ENCODE measurements at places on chromosomes 16 and 17.
A peak's percentile ranks its signal among the peaks of the same experiment; 100 is the strongest.

DNA sequence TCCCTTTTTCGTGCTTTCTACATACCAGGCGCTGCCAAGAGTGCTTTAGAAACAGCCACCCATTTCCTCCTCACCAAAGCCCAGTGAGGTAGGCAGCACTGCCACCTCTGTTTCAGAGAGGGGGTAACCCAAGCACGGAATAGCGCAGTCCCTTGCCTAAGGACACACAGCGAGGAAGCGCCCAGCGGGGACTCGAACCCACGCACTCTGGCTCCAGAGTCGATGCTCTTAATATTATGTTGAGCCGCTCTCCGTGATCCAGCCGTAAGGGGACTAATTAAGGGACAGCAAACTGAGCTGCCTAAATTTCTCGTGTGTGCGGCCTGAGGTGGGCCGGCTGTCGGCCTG, 497 bp downstream of the CES1 start:
- DNase-seq: no peak

DNA sequence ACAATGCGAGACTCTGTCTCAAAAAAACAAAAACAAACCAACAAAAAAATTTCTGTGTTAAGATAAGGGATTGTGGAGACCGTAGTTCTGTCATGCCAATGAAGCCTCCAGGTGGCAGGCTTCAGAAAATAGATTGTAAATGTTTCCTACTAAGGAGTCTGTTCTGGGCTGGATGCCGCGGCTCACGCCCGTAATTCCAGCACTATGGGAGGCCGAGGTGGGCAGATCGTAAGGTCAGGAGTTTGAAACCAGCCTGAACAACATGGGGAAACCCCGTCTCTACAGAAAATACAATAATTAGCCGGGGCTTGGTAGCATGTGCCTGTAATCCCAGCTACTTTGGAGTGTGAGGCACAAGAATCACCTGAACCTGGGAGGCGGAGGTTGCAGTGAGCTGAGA, 4.4 kb upstream of the SNX29 start:
- DNase-seq: no peak

- no peak for DNase-seq
Measured at GRCh38 chr16:4046221-4046620, 70.0 kb downstream of the ADCY9 start.

GRCh38 chr17:68572138-68572842, 28.9 kb downstream of the FAM20A start:
- DNase-seq: no peak

GRCh38 chr16:6279286-6279685, 1053.4 kb upstream of the RBFOX1 start:
- DNase-seq: no peak

- no peak for DNase-seq
Measured at GRCh38 chr16:50309527-50310307, 43.4 kb downstream of the ADCY7 start.

DNA sequence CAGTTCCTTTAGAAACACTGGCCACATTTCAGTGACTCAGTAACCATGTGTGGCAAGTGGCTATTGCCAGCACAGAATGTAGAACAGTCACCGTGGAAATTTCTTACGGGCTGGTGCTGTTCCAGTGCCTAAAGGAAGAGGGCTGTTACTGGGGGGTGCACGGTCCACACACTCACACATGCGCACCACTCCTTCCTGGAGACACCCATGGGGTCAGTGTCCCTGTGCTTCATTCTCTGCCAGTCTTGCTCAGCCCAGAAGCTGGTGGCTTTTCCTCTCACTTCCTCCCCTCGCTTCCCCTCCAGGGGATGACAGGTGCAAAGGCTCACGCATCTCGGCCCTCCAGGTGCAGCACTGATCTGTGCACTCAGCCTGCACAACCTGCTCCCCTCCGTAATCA, 115.6 kb downstream of the CCDC182 start:
- DNase-seq: no peak

- peak; percentile 12 for DNase-seq
Measured at GRCh38 chr16:55257966-55258613, 65.9 kb upstream of the IRX6 start.

DNA sequence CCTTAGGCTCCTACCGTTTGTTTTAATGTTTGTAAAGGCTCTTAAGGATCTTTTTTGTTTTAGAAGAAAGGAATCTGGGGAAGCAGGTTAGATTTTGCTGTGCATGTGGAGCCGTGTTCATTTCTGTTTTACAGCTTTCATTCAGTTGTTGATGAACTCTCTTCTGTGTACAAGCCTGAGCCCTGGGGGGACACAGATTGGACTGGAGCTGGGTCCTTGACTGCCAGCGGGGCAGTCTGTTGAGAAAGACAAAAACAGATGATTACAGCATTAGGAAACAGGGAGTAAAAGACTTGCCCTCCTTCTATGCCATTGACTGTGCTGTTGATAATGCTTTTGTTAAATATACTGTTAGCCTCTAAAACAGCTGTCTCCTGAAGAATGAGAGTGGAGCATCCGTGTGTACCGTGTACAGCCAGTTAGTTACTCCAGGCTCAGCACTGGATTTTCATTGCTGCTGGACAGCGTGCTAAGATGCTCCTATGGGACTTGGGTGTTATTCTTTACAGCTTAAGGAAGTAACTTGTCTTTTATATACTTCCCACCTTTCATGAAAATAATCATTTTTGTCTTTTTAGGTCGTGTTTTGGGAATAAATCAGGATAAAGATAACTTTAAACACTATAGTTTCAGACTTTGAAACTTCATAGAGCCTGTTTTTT, 3.2 kb downstream of the MAP1LC3B start:
- no peak for DNase-seq

- DNase-seq: no peak
Measured at GRCh38 chr16:11755022-11755760, 12.5 kb upstream of the TXNDC11 start.

DNA sequence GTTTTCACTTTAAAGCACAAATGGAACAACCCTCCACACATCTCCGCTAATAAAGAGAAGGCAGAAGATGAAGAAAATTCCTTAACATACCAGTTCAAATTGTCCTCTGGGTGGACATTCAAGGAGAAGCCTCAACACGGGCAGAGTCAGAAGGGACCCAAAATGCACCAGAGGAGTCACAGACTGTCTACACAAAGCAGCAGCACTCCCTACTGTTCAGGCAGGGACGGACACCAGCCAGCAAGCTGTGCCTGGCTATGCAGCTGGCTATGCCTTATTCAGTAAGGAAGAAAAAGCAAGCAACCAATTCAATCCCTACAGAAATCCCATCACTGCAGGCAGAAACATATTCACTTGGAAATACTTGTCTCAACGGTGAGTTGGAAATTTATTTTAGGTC, 8.1 kb downstream of the DNAJC7 start:
- DNase-seq: no peak

GRCh38 chr16:85259115-85259831, 147.0 kb upstream of the CIBAR2 start:
- DNase-seq: no peak

DNA sequence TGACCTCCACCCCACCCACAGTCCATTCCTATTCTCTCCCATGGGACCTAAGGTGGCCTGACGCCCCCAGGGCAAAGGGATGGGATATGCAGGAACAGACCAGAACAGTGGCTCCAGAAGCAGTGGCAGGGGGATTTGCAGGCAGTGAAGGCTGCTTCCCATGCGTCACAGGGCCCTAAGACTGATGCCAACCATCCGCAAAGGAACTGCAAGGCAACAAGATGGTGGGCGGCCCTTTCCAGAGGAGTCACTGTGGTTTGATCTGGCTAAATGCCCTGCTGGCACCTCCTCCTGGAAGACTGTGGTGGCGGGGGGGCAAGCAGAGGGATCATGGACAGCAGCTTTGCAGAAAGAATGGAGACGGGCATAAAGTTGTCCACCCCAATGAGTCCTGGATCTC, 4.4 kb upstream of the SLC39A11 start:
- no peak for DNase-seq

DNA sequence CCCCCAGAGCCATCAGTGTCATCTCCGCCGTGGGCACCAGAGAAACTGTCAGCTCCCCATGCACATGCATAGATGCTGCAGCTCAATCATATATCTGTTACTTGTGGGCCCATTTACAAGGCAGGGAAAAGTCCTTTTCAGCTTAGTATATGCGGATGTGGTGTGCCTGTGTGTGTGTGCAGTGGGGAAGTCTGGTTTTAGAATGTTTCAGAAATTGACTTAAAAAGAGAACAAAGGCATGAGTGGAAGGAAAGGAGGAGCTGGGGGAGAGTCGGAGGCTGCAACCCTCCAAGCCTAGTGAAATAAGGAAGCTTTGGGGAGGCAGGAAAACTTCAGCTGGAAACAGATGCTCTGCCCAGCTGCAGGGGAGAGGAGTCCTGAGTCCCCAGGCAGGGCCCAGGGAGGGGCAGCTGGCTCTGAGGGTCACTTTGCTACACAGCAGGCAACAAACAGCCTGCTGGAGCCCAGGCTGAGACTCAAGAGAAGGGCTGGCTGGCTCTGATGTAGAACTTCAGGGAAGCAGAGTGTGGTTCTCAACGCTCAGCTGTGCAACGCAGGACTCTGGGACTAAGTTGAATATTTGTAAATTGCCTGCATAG, 11.1 kb upstream of the CD300LD start:
- no peak for DNase-seq

DNA sequence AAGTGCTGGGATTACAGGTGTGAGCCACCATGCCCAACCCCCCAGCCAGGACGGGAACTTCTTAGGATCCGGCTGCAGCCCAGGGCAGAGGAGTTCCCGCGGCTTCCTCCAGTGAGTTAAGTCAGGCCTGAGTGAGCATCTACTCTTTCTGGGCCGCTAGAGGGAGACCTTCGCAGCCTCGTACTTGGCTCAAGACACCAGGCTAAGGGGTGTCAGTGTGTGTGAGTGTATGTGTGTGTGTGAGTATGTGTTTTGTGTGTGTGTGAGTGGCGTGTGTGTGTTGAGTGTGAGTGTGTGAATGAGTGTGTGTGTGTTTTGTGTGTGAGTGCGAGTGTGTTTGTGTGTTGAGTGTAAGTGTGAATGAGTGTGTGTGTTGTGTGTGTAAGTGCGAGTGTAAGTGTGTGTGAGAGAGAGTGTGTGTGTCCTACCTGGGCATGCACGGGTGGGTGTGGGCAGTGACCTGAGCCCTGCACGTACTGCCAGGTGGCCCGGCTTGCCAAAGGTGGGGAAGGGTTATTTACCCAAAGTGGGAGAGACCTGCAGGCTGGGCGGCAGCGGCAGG, 58.5 kb downstream of the TMEM235 start:
- DNase-seq: peak; percentile 78

Measured in activated CD4-positive, alpha-beta T cell treated with anti-CD3 and anti-CD28 coated beads for 4 hours (primary cell).